ENCODE measurements at places on chromosomes 2 and 18.

- DNase-seq: no peak
These were observed 51.0 kb downstream of the ACOXL start for GRCh38 chr2:110783196-110783873.

- DNase-seq: no peak
These were observed 158.2 kb downstream of the TDRD15 start for GRCh38 chr2:21281791-21282514.

DNA sequence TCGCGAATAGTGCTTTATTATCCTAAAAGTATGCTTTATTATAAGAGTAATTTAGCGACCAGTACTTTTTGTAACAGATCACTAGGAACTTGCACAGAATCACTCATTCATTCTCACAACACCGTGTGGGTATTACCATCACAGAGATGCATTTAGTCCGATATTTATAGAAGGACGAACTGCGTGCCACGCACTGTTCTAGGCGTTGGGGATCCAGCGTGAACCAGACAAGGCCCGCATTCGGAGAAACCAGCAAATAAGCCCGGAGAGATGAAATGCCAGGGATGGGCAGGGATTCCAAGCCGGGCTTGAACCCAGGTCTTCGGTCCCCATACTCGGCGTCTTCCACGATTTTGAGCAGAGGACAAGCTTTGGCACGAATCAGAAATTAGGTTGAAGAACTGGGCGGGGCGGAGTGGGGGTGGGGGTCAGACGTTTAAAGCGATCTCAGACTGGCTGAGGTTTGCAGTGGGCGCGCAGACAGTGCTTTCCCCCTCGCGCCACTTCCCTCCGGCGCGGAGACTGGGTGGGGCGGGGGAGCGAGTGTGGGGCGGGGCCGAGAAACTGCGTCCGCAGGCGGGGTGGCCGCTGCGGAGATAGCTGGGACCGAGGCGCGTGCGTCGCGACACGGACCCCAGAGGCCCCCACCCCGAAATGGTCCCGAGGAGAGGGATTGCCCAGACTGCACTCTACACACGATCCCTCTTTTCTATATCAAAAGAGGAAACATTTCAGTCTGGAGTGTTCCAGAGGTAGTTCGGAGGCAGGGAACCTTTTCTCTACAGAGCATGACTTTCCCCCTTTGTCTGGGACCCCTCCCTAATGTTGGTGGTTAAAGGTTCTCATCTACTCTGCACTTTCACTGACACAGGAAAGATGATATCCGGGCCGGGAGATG lies 1.1 kb upstream of the CXCR4 start:
- DNase-seq: no peak

GRCh38 chr2:196480653-196481323 lies 158.7 kb upstream of the CCDC150 start:
- DNase-seq: no peak

- DNase-seq: no peak
These were observed 50.1 kb upstream of the ASAP2 start for GRCh38 chr2:9156483-9156882.

DNA sequence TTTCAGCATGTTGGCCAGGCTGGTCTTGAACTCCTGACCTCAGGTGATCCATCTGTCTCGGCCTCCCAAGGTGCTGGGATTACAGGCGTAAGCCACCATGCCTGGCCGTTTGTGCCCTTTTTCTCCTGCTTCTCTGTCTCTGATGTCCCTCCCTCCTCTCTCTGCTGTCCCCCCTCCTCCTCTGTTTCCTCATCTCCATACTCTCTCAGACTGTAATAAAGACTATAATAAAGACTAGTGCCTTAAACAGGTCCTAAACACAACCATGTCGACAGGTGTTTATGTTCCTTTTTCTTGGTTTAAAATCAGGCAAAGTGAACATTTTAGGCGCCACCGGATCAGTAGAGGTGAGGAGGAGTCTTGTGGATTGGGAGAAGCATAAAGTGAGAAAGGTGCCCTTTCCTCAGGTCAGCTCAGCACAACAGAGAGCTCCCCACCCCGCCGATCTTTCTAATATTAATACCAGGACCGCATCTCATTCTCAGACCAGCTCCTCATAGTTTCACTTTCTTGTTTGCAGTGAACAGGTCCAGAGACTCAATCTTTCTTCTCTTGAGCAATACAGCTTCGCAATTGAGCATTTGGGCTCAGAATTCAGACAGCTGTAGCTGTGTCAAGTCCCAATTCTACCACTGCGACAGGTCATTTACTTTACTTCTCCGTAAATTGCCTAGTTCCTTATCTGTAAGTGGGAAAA lies 23.7 kb downstream of the TIMM21 start:
- DNase-seq: no peak

DNA sequence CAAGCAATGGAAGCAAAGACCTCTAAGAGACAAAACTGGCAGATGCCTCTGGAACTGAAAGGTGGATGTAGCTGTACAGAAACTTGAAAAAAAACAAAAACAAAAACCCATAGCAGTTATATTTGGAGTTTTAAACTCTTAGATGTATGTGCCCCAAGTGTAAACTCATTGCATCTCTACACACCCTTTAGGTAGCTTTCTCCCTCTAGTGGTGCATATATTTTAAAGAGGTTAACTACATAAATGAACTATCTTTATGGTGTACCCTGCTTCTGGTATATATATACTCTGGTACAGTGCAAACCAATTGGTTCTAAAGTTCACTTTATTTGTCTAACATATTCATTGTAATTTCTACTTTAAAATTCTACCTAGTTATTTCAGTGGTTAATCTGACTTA lies 518.2 kb downstream of the NRXN1 start:
- peak; percentile 1 for DNase-seq

- DNase-seq: no peak
These were observed 134.6 kb upstream of the REG3G start for GRCh38 chr2:78890935-78891334.

DNA sequence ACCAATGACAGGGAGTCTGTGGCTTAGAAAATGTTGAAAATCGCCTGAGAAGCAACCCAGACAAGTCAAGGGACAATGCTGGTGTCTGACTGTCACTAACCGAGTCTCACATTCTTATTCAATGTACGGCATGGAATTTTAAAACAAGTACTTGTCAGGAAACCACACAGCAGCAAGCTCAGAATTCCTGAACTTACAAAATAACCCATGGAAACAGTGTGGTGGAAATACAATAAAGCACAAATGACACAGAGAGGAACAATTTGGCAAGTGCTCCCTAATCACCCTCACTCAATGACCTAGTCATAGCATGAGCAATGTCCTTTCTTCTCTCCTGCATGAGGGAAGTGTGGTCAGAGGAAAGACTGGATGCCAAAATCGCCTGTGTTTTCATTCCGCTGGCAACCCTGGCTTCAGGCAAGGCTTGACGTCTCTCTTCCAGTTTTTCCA lies 154.0 kb downstream of the SATB2 start:
- DNase-seq: peak; percentile 20

- DNase-seq: no peak
These were observed 686 bp upstream of the PNO1 start for GRCh38 chr2:68157002-68157401.

DNA sequence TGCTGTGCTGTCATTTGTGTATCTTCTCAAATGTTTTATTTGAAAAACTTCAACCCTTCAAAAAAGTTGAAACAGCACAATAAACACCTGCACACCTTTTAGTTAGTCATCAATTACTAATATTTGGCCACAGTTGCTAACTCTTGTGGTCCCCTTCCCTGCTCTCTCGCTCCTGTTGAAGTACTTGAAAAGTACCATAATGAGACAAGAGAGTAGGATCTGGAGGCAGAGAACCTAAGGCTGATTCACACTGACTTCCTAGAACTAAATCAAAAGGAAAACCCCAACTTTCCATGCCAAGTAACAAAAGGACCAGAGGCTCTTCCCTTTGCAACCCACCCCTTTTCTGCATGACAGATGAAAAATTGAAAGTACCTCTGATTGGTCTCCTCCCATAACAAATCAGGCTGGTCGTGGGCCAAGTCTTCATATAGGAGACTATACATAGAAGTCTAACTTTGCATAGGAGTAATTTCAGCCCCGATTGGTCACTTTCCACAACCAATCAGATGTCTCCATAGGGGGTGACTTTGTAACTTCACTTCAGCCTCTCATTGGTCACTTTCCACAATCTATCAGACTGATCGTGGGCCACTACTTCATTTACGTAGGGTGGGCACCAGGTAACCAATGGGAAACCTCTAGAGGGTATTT lies 179.7 kb downstream of the EPHA4 start:
- no peak for DNase-seq

- DNase-seq: no peak
These were observed 26.1 kb upstream of the STPG4 start for GRCh38 chr2:47181176-47181575.

DNA sequence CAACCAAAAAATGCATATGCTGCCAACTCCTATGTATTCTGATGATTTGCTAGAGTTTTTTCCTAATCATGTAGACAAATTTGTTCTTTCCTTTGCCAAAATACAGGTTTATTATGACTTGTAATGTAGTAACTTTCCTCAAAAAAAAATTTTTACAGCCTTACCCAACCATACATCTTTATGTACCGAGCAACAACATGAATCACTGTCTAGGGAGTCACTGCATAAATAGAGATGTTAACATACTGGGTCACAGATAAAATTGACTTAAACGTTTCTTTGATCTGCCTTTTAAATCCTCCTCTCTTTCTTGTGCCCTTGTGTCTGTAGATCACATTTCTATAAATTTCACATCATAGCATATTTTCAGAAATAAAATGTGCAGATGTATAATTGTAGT lies 143.6 kb downstream of the MBD2 start:
- DNase-seq: no peak

DNA sequence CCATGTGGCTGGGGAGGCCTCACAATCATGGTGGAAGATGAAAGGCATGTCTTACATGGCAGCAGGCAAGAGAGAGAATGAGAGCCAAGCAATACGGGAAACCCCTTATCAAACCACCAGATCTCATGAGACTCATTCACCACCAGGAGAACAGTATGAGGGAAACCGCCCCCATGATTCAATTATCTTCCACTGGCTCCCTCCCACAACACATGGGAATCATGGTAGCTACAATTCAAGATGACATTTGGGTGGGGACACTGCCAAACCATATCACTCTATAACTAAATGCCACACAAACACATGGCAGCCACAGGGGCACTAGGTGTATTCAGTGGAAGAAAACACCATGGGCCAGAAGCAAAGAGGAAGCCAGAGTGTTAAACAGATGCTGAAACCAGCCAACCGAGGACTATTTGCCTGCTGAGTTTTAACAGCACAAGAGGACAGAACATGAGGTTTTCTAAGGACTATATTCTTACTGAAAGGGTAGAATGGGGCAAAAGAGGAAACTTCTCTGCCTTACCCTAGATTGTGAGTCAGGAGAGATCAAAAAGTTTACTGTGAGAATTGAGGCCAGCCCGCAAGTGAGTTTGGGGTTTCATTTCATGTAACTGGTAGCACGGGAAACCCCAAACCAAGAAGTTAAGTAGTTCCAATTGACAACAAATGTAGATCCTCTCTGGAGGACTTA lies 49.2 kb downstream of the SIGLEC15 start:
- DNase-seq: no peak

GRCh38 chr2:41337956-41338355 lies 709.9 kb upstream of the PKDCC start:
- no peak for DNase-seq

DNA sequence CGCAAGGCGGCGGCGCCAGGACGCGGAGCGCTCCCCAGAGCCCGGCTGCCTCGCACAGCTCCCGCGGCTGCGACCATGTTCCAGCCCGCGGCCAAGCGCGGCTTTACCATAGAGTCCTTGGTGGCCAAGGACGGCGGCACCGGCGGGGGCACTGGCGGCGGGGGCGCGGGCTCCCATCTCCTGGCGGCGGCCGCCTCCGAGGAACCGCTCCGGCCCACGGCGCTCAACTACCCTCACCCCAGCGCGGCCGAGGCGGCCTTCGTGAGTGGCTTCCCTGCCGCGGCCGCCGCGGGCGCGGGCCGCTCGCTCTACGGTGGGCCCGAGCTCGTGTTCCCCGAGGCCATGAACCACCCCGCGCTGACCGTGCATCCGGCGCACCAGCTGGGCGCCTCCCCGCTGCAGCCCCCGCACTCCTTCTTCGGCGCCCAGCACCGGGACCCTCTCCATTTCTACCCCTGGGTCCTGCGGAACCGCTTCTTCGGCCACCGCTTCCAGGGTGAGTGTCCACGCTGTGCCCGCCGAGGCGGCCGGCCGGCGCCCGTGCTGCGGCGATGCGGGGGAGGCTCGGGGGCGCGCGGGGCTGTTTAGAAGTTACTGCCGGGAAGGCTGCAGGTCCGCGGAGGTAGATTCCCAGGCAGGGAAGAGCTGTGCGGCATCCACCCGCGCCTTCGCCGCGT lies 696 bp downstream of the EMX1 start:
- no peak for DNase-seq

DNA sequence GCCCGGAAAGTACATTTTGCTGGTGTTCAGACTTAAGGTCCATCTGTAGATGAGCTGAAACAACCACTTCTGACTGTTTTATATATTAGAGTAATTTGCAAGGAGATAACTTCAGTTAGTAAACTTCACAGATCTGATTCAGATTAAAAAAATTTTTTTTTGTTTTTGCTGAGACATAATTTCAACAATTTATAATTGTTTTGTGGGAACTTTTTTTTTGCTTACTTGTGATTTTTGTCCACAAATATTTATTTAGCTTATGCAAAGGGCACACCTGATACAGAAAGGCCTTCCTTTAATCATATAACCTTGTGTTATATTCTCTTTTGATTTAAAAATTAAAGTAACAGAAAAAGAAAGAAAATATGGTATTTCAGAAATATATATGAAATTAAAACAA lies 9.6 kb upstream of the SCN9A start:
- DNase-seq: no peak

DNA sequence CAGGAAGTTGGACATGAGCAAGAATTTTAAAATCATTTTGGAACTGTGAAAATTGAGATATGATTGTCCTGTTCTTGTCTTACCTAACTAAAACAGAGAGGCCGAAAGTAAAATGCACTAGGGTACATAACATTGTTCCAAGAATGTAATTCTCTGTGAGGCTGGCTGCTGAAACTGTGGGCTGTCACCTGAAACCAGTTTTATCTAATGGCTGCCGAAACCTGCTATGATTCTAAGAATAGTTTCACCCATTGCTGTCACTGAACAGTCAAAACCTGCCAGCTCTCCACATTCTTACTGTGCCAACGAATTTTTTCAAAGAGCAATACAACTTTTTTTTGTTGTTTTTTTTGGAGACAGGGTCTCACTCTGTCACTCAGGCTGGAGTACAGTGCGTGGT lies 119.3 kb upstream of the ZSWIM2 start:
- no peak for DNase-seq

- DNase-seq: no peak
These were observed 6.3 kb upstream of the KCNK3 start for GRCh38 chr2:26685989-26686839.

GRCh38 chr2:82139979-82140611 lies 1835.5 kb upstream of the LRRTM1 start:
- DNase-seq: no peak

- no peak for DNase-seq
These were observed 68.1 kb upstream of the DAPL1 start for GRCh38 chr2:158726911-158727592.

GRCh38 chr2:98778741-98779483 lies 48.0 kb upstream of the MGAT4A start:
- DNase-seq: no peak

GRCh38 chr2:31728406-31729064 lies 147.8 kb upstream of the SRD5A2 start:
- DNase-seq: no peak
